ENCODE measurements at places on chromosomes 16 and 17.

DNA sequence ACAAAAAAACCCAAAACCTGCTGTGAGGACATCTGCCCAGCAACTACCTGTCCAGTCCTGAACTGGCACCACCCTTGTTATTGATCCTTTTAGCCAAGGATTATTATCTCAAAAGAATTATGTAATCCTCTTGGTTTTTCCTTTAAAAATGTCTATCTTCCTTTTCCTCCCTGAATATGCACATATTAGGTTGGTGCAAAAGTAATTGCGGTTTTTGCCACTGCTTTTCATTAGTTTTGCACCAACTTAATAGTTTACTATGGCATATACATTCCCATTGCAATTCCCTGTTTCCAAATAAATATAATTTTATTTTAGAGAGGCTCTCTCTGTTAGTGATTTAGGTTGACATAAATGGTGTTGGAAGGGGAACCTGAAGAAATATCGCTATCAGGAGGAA is 51.3 kb downstream of the MPHOSPH6 start:
- no peak for DNase-seq

GRCh38 chr16:89481356-89481955 is 8.9 kb downstream of the ANKRD11 start:
- DNase-seq: no peak

- no peak for DNase-seq
Measured at GRCh38 chr17:78398390-78398789, 19.9 kb downstream of the PGS1 start.

DNA sequence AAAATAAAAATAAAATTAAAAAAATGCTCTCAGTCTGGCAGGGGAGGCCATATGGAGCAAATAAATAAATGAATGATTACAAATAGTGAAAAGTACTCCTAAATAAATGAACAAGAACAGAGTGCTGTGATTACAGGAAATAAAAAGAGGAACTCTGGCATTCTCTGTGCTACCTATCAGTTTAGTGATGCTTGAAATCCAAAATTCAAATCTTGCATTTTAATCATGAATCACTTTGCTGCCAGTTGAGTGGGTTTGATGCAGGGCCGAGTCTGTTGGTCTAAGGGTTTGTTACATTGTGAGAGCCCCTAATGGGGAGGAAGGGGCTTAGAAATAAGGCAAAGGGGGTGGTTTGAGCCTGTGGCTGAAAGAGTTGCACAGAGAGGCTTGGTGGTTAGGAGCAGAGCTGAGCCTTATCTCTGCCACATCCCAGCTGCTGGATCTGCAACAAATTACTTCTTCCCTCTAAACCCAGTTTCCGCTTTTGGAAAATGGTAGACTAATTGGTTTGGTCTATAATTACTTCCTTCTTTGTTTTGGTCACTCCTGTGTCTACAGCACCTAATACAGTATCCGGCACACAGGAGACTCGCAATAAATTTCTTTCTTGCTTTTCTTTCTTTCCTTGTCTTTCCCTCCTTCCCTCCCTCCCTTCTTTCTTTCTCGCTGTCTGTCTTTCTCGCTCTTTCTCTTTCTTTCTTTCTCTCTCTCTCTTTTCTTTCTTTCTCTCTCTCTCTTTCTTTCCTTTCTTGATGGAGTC is 6.3 kb upstream of the ABCC1 start:
- no peak for DNase-seq

DNA sequence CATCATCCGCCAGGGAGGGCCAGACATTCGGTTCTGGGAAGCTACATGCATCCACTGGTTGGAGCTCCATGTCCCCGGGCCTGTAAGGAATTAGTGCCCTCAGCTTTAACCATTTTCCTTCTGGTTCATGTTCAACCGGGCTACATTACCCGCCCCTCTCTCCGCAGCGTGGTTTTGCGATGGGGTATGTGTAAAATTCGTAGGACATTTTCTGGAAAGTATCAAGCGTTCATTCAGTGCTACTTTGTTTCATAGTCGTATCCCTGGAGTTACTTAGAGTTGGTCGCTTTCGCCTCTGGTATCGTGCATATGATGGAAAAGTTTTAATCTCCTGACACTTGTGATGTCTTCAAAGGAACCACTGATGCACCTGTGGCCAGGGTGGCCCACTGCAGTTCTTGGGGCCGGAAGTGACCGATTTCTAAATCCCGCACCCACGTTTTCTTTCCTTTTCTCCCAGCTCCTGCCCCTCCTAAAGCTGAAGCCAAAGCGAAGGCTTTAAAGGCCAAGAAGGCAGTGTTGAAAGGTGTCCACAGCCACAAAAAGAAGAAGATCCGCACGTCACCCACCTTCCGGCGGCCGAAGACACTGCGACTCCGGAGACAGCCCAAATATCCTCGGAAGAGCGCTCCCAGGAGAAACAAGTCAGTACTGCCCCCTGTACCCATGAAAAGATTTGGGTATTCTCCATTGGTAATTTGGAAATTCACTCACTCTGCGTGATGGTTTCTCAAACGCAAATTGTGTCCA is 637 bp downstream of the RPL23A start:
- no peak for DNase-seq

DNA sequence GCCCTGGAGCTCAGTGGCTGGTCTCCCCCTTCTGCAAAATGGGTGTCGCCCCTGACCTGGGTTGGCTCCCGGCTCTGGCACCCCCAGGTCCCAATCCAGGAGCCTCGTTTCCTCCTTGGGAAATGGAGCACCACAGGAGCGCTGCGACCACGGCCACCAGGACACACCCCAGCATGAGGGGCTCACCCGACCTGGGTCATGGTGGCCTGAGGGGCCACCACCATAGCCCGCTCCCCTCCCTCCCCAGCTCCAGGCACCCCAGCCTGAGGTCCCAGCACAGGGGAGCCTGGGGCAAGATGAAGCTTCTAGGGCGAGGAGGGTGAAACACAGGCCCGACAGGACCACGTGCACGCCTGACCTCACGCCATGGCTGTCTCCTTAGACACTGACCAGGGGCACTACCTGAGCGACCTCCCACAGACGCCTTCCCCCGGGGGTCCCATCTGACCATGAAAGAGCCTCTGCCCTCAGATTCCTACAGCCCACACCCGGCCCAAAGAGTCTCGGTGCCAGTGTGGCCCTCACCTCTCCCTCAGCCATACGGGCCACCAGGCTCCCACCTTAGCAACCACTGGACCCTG is 11.8 kb downstream of the BCAR1 start:
- DNase-seq: no peak

DNA sequence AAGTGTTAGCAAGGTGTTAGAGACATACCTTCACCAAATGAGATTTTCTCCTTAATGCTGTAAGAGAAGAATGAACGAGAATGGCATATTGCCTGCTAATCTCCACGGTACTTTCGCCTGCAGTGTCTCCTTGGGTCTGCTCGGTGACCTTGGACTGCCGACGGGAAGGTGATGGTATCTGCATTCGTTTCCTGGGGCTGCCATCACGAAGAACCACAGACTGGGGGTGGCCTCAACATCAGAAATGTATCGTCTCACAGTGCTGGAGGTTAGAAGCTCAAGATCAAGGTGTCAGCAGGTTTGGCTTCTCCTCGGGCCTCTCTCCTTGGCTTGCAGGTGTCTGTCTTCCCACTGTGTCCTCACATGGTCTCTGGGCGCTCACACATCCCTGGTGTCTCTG is 86.3 kb upstream of the TNRC6C start:
- DNase-seq: no peak

DNA sequence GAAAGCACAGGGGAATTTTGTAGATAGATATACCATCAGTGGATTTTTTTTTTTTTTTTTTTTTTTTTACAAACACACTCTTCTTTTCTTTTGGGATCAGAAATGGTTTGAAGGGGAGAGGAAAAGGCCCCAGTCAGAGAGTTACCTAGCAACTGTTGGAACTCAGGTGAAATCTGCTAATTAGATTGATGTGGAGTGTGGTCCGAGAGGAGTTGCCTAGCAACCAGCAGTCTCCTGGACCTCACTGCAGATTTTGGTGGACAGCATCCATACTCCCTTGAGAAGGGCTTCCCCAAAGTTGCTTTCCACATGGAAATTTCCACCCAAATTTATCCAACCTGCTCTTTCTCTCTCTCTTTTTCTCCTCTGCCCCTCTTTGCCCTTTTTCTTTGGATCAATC is 165.4 kb downstream of the UTP18 start:
- no peak for DNase-seq

- DNase-seq: no peak
Measured at GRCh38 chr17:72386619-72387237, 265.9 kb downstream of the SOX9 start.

GRCh38 chr16:86821895-86822294 is 243.5 kb downstream of the FOXL1 start:
- no peak for DNase-seq

- no peak for DNase-seq
Measured at GRCh38 chr16:84323606-84324005, 28.9 kb downstream of the WFDC1 start.

DNA sequence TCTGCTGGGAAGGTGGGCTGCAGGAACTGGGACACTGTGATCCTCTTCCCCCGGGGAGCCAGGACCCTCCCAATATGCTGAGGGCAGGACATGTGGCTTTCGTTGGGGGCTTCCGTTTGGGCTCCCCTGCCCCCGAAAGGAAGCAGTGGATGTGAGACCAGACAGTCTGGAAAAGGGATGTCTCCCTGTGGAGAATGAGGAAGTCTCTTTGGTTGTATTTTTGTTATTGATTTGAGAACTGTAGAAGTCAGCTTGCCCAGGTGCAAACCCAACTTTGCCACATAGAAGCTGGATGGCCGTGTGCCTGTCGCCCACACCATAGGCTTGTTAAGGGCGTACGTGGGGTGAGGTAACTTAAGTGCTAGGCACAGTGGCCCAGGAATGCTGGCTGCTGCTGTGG is 18.8 kb downstream of the LLGL2 start:
- DNase-seq: no peak

GRCh38 chr17:2510559-2510958 is 1.1 kb downstream of the METTL16 start:
- no peak for DNase-seq

DNA sequence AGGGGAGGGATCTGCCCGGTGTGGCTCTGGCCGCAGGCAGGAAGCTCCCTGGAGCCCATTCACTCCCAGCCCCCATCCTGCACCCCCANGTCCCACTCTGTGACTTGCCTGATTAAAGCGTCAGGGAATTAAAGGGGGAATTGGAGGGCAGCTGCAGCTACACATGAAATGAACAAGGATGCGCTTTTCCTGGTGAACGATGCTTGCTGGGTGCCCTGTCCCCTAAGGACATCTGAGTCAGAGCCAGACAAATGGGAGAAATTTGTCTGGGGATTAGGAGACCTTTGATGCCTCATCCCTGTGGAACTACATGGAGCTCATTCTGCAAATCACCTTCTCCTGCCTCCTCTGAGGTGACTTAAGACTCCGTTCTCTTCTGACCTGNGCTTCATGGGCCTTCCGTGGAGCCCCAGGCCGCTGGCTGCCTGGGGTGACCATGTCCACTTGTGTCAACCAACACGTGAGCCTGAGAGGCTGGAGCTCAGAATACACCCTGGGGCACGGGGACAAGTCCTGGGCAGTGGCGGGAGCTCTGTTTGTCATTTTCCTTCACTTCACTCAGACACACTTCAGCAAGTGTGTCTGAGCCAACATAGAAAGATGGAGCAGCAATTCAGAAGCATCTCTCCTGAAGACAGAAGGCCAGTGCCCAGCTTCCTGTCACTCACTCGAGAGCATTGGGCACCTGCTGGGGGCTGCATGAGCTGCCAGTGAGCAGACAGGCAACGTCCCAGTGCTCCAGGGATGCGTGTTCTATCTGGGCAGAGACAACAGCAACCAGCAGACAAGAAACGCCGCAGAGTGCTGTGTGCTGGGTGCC is 54.1 kb downstream of the METRNL start:
- DNase-seq: no peak

- DNase-seq: no peak
Measured at GRCh38 chr17:142102-142661, 4.8 kb downstream of the SCGB1C2 start.

DNA sequence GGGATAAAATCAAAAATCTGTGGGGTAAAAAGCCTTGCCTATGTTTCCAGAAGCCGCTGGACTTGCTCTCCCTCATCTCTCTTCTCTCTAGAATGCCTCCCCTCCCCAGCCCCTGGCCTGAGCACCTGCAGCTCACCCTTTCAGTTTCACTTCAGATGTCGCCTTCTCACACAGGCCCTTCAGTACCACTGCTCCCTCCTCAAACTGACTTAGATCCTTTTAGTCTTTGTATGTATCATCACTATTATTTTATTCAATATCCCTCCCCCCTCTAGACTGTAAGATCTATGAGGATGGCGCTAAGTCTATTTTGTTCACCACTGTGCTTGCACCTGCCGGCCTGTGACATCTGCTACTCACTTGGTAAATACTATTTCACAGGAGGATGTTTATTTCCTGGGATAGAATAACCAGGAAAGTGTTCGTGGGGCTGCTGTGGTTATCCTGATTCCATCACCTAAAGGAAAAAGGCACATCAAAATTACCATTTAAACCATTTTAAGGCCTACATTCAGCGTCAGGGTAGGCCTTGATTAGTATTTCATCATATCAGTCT is 122.3 kb downstream of the MRTFB start:
- no peak for DNase-seq

GRCh38 chr17:49522357-49522890 is 27.3 kb downstream of the NGFR start:
- no peak for DNase-seq

- no peak for DNase-seq
Measured at GRCh38 chr16:13425836-13426235, 494.1 kb upstream of the ERCC4 start.

GRCh38 chr17:80164185-80164584 is 5.6 kb upstream of the CARD14 start:
- DNase-seq: no peak

- DNase-seq: no peak
Measured at GRCh38 chr17:75689441-75689873, 22.3 kb downstream of the SAP30BP start.

- no peak for DNase-seq
Measured at GRCh38 chr17:62892870-62893338, 73.1 kb upstream of the TANC2 start.

GRCh38 chr16:12535535-12536411 is 267.9 kb downstream of the CPPED1 start:
- no peak for DNase-seq

GRCh38 chr16:18948372-18949020 is 22.3 kb upstream of the SMG1 start:
- no peak for DNase-seq

GRCh38 chr16:86083382-86084002 is 184.5 kb downstream of the IRF8 start:
- no peak for DNase-seq

DNA sequence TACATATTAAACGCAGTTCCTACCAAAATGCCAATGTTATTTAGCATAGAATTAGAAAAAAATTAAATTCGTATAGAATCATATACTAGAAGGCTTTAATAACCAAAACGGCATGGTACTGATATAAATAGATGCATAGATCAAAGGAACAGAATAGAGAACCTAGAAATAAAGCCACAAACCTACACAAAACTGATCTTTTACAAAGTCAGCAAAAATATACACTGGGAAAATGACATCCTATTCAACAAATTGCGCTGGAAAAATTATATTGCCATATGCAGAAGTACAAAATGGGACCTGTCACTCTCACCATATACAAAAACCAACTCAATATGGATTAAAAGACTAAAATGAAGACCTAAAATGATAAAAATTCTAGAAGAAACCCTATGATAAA is 1882.6 kb downstream of the TP53TG3F start:
- DNase-seq: no peak

Measured in activated CD8-positive, alpha-beta memory T cell treated with anti-CD3 and anti-CD28 coated beads for 1 hour (primary cell).